Fibroblast of skin of right biceps (primary cell): ENCODE measurements at places on chromosomes 6 and 20.

GRCh38 chr6:121630716-121631115 lies 195.3 kb downstream of the GJA1 start:
- DNase-seq = no peak

GRCh38 chr6:126175251-126175650 lies 164.7 kb upstream of the CENPW start:
- no peak for DNase-seq

- DNase-seq = no peak
These were observed 9.1 kb upstream of the SF3B5 start for GRCh38 chr6:144104488-144104887.

DNA sequence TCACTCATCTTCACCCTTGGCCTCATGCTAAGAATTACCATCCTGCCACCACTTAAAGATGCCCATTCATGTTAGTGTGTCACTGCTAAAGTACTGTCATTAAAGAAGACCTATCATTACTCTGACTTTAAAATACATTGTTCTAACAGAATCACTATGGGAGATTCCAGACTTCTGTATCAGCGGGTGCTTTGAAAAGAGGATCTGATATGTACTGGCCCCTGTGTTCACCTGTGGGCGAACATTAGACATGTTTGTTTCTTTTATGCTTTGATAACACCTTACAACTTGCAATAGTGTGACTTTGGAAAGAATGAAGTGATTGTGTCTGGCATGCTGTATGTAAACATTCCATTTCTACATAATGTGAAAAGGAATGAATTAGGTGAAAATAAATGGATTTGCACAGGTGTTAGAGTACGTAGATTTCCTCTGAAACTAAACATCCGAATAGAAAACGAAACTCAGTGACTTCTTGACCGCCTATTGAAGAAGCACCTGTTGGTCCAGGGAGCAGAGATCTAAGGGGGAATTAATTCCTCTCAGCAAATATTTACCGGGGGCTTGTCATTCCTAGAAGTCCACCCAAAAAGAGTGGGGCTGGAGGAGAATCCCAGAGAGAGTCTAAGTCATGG lies 132.3 kb downstream of the CARMIL1 start:
- no peak for DNase-seq

- DNase-seq = peak; percentile 62
These were observed 386.4 kb upstream of the MMS22L start for GRCh38 chr6:97669191-97670031.

DNA sequence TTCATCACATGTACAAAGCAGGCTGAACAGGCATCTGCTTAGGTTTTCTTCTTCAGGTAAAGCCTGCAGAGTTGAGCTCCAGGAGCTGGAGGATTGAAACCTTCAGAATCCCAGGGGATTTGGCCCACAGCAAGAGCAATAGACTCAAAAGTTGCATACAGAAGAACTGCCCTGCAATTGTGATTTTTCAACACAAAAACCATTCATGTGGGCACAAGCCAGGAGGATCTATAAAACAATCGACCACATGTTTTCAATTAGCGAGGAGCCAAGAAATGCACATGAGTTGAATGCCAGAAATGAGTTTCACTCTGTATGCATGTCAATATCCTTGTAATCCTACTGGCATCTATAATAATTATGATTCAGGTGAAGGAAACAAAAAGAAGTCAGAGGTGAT lies 576.4 kb downstream of the HDGFL1 start:
- peak; percentile 52 for DNase-seq

DNA sequence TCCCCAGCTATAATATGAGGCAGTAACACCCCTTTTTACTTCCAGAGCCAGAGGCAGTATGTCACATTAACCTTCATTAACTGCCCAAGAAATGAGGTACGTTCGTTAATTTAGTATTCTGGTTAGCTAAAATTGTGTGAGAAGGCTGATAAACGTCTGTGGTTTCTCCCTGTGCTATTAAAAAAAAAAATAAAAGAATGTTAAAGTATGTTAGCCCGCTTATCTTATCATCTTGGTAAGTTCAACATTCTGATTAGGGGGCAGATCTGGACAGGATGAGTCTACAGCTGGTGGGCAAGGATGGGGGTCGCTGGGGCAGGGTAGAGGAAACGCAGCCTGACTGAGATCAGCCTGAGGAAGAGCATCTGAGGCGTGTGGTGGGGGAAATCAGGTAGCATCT lies 154.0 kb downstream of the PRL start:
- no peak for DNase-seq

GRCh38 chr6:15505463-15505918 lies 157.3 kb downstream of the DTNBP1 start:
- no peak for DNase-seq

- no peak for DNase-seq
These were observed 544 bp downstream of the SMIM29 start for GRCh38 chr6:34248198-34248726.

GRCh38 chr6:53928641-53929040 lies 133.8 kb downstream of the LRRC1 start:
- no peak for DNase-seq

DNA sequence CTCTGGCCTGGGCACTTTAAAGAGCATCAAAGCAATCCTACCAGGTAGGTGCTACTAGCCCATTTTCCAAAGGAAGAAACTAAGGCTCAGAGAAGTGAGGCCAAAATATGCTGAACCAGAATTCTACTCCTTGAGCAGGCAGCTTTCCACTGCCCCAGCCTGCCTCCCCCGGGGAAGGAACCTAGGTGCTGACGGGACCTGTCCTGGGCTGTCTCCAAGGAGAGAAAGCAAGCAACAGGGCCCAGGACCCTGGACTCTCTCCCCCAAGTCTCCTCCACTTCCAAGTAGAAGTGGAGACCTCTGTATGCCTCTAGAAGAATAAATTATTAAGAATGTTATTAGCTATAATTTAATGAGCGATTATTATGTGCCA lies 159.5 kb downstream of the MRPL14 start:
- no peak for DNase-seq

DNA sequence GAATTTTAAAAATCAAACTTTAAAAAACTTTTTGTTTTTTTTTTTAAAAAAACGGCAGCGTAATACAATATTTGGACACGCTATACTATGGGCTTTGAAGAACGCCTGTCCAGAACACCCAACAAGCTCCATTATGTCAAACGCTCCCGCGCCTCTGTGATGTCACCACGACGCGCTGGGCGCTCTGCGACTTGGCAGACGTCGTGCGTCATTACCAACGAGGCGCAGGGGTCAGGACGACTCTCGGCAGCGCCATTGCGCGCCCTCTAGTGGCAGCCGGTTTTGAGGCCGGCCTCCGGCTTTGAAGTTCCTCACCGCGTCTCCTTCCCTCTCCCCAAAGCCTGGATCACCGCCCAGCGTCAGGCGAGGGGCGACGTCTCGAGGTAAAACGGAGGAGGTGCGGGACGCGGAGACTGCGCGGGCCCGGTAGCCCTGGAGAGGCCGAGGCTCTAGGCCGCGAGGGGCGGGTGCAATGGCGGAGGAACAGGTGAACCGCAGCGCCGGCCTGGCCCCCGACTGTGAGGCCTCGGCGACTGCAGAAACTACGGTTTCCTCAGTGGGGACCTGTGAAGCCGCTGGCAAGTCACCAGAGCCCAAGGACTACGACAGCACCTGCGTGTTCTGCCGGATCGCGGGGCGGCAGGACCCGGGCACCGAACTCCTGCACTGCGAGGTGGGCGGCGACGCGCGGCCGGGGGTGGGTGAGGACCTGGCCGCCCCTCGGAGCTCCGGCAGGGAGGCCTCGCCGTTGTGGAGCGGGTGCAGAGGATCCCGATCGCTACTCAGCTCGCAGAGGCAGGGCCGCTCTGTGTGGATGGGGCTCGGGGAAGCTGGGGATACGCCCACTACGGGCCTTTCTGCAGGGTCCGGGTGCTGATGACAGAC lies at the start of gene HINT3:
HINT3 (plus strand) TSS at position 265 of the 885 bp plus-strand sequence; CDS start at position 473, 208 bp downstream.
- peak; percentile 97 for DNase-seq

DNA sequence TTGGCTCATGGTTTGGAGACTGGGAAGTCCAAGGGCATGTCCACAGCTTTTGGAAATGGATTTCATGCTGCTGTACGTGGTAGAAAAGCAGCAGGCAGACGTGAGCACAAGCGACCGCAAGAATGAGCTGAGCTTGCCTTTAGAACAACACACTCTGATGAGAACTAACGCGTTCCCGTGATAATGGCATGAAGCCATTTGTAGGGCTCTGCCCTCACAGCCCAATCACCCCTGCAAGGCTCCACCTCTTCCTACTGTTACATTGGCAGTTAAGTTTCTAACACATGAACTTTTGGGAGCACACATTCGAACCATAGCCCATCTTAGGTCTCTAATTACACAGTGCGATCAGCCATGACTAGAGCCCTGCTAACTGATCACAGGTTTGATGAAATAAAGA lies 107.5 kb upstream of the TMEM170B start:
- DNase-seq = peak; percentile 58

GRCh38 chr6:14765721-14766390 lies 480.0 kb upstream of the JARID2 start:
- no peak for DNase-seq

DNA sequence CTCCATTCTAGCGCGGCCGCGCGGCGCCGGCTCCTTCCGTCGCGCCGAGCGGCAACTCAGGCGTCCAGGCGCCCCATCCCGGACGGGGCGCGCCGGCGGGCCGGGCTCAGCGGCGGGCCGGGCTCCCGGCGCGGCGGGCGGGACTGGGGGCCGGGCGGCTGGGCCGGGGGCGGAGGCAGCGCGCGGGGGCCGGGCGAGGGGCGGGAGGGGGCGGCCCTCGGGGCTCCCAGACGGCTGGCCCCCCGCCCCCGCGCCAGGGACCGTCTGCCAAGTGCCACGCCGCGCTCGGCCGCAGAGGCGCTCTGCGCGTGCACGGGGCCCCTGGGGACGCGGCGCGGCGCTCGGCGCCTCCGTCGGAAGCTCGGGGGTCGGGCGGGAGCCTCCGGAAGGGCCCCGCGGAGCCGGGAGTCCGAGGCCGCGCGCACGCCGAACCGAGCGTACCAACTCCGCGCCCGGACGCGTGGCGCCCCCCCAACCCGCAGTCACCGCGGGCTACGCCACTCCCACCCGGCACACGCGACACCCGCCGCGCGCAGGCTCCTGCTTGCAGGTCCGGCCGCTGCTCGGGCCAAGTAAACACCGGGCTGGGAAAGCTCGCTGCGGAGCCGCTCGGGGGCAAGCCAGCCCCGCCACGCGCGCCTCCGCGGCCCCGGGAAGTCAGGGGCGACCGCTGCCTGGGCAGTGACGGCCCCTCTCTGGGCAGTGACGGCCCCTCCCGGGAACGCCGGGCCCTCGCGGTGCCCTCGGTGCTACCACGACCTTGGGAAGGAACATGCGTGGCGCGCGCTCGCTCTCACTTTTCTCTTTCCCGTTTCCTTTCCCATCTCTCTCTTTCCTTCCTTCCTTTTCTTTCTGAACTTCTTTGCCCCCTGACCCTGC lies at the start of gene PREX1:
PREX1 (minus strand) TSS at position 145 of the 879 bp plus-strand sequence; CDS start at position 6, 139 bp downstream.
- DNase-seq = peak; percentile 86

DNA sequence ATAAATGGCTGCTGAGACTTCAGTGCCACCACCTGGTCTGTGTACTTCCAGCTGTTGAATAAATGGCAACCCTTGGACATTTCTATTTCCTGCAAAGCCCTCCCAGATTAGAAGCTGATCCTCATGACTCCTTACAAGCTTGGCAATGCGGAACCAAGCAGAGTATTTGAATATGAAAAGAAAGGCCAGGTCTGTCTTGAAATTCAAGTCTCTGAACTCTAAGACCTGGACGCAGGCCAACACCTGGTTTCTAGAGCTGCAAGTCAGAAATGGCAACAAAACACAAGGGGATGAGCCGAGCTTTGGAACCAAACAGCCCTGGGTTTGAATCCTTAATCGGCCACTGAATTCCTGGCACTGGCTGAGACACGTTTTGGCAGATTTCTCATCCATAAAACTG lies 353.4 kb downstream of the PTPRT start:
- no peak for DNase-seq

- DNase-seq = no peak
These were observed 44.0 kb downstream of the LRFN2 start for GRCh38 chr6:40543146-40543545.

DNA sequence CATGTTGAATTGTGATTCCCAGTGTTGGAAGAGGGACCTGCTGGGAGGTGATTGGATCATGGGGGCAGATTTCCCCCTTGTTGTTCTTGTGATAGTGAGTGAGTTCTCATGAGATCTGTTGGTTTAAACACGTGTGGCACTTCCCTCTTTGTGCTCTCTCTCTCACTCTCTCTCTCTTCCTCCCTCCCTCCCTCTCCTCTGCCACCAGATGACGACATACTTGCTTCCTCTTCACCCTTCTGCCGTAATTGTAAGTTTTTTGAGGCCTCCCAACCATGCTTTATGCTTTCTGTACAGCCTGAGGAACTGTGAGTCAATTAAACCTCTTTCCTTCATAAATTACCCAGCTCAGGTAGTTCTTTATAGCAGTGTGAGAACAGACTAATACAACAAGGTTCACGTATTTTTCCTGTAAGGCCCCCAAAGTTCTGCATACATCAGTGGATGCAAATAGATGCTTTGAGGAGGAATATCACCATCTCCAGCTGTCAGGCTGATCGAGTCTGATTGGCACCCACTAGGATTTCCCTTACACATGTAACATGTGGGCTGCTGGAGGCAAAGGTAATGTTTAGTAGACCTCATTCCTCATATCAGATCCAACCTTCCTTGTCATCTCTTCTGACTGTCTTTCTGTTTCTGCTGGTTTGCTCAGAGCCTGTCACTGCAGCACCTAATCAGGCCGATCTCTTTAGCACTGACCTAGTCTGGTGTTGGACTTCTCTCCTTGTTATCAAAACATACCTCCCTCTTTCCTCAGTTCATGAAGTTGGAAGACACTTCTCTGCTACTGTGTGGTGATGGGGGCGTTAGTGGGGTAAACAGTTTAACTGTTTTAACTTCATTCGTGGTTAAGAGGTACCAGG lies 54.3 kb upstream of the BACH2 start:
- DNase-seq = peak; percentile 15

DNA sequence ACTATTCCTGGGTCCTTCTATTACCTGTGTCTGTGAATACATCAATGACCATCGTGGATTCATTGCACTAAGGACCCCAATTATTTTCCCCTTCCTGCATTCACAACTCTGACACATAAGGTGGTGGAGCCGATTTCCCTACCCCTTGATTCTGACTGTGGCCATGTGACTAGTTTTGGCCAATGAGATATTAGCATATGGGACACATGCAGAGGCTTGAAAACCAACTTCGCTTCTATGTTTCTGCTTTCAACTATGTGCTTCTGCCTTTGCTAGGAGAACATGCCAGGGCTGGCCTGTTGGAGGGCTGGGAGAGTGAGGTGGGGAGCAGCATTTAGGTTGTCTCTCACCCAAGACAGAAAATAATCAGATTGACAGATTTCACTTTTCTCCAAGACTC lies 483.1 kb upstream of the JAG1 start:
- no peak for DNase-seq

GRCh38 chr20:51184289-51184688 lies 161.4 kb upstream of the KCNG1 start:
- no peak for DNase-seq

GRCh38 chr6:145469021-145469420 lies 266.3 kb downstream of the EPM2A start:
- no peak for DNase-seq

DNA sequence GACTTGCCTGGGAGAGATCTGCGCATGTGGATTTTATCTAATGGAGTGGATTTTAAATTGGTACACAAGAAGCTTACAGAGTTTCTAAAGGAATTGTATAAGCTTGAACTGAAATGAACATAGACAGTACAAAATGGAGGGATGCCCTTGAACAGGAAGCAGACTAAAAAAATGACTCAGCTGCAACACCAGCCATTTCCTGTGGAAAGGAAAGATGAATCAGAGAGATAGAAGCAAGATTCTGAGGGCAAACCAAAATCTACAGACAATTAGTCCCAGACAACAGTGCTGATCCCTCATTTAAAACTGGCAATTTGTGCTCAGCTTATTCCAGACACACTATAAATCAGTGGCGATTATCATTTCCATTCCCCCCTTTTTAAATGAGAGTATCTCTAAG lies 114.6 kb upstream of the TCF21 start:
- peak; percentile 82 for DNase-seq
